CD4-positive, alpha-beta T cell treated with Interleukin-17A for 4 hours (primary cell): ENCODE measurements at places on chromosomes 5 and 9.

DNA sequence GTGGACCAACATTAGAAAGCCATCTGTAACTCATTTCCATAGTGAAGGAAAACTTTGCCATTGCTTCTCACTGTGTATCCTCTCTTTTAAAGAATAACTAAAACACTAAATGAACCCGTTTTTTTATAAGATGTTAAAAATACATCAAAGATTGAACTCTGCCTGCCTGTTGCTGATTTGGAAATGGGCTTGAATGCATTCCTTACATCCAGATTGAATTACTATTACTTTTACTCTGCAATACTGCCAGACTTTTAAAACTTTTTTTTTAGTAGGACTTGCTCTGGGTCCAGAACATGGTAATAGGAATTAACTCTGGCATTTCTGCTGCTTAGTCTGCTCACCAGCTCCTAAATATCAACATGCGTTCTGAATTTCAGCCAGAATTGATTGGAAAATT lies 176.8 kb upstream of the PAPPA start:
- no peak for DNase-seq

DNA sequence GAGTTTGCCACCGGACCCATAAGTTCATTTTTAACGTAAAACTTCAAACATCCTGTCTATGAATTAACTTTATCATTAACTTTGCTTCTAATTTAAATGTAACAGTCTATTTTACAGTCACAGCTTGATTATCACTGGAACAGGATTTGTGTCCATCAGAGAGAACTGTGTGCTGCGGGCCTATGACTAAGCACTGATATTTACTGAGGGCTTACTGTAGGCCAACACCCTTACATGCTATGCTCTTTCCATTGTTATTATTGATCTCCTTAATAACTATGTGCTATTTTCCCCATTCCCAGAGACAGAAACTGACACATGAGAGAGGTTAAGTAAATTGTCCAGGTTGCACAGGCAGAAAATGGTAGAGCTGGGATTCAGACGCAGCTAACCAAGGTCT lies 24.0 kb upstream of the GPR151 start:
- DNase-seq: no peak

GRCh38 chr5:129771058-129771838 lies 23.4 kb downstream of the MINAR2 start:
- peak; percentile 41 for DNase-seq

DNA sequence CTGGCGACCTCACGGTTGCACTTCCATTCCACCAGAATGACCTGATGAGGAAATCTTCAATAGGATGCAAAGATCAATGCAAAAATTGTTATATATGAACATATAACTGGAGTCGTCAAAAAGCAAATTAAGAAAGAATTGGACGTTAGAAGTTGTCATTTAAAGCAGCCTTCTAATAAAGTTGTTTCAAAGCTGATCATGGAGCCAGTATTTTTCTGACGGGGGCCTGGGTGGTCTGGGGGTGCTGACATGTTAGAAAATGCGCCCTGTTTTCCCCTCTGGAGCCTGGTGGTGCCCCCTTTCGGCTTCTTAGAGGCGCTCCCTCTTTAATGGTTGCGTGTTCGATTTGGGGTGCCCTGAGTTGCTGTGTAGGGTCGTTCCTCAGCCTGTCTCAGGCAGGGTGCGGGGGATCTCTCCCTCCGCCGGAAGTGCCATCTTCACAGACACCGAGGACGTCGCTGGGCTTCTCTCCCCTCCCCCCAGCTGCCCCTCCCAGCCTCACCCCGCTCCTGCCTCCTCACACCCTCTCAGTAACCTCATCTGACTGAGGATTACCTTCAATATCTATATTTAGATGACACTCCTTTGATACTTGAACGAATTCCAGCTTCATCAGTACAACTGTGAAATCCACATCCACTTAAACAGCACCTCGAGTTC lies 18.3 kb downstream of the PTGES2 start:
- no peak for DNase-seq

DNA sequence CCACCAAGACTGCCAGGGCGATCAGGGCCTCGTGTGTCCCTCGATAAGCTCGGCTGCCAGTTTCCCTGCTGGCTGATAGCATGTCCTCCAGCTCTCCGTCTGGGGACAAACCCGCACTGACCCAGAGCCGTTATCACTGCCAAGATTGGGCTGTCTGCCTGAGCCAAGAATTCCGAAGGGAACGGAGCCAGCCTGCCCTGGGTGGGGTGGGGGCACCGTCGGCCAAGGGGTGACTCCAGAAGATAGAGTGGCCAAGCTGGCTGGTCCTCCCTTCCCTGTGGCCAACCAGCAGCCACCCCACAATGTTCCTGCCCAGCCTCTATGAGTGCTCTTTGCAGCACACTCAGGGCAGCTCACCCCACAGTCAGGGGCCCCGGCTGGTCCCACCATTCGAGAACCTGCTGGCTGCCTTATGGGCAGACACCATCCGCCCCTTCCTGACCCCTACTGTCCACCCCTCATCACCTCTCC lies 29.4 kb downstream of the HRH2 start:
- DNase-seq: no peak

DNA sequence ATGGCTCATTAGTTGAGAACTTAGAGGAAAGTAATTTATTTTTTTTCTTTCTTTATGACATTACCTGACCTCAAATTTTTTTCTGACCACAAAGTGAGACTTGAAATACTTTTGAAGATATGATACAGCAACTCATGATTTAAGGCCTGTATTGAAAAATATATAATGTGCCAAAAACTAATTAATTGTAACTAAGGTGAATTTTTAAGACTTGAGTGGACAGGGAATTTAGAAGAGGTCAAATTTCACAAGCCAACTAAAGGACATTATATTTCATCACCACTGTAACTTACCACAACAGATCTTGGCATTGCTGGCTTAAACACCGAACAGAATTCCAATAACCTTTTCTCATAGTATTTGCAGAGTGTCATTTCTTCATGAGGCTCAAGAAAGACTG lies 1.8 kb downstream of the CCNH start:
- DNase-seq: no peak

DNA sequence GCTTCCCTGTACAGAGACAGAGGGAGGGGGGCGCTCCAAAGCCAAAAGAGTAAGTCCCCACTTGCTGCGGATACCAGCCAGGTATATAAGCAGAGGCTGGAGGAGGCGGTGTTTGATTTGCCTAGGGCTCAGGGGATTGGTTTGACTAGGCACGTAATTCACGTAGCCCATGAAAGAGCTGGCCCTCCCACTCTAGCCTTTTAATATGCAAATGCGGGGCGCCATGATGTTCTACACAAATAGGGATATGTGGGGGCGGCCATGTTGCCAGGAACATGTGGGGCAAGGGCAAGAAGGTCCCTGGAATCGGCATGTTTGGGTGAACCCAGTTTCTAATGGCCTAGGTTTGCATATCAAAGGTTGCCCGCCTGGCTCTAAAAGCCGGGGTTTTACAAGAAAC lies 3.3 kb upstream of the PRLR start:
- DNase-seq: no peak

DNA sequence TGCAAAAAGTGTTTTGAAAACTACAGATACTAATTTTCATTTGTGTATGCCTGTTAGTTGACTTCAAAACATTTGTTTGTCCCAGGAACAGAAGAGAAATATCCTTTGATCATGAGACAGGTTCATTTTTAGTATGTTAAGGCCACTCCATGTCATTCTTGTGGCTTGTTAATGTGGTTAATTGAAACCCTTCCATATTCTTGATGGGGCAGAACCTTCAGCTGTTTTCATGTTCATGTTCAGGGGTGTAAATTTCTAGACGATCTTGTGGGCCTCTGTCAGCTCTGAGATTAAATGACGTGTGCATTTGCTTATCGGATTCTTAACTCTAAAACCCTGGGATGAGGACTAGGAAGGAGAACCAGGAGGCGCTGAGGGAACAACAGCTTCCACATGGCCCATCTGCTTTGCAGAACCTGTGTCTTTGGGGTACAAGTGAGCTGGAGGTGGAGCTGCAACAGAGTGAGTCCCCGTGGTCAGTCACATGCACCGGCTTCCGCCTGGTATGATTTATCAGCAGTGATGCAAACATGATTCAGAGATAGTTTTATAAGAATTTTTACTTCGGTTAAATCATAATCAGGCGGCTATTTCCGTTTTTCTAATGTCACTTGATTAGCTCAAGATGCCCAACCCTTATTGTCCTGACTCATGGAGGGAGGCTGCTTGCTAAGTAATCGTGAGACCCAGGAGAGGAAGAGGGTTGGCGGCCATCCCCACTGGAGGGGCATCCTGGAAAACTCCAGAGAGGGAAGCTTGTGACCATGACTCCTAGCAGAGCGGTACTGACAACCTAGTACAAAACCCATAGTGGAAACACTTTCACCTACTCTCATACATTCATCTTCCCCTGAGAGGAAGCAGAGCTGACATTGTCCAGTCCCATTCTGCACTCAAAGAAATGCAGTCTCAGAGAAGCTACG lies 138.4 kb downstream of the C9orf152 start:
- DNase-seq: no peak

DNA sequence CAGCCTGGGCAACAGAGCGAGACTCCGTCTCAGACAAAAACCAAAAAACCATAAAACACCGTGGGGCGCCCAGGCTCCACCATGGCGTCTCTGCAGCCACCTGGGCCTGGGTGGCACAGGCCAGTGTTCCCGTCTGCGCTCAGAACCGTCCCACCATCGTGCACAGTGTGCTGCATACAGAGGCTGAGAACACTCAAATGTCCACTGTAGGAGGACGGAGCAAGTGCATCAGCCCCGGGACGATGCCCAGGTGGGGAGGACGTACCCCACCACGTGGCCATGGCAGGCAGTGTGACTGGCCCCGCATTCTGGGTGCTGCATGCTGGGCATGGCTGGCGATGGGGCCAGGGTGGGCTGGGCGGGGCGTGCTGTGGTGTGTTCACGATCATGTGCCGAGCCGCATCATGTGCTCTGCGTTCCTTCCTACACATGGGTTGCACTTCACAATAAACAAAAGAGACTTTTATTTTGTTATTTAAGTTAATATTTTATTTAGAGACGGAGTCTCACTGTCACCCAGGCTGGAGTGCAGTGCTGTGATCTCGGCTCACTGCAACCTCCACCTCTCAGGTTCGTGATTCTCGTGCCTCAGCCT lies 37.8 kb downstream of the EXD3 start:
- DNase-seq: no peak

DNA sequence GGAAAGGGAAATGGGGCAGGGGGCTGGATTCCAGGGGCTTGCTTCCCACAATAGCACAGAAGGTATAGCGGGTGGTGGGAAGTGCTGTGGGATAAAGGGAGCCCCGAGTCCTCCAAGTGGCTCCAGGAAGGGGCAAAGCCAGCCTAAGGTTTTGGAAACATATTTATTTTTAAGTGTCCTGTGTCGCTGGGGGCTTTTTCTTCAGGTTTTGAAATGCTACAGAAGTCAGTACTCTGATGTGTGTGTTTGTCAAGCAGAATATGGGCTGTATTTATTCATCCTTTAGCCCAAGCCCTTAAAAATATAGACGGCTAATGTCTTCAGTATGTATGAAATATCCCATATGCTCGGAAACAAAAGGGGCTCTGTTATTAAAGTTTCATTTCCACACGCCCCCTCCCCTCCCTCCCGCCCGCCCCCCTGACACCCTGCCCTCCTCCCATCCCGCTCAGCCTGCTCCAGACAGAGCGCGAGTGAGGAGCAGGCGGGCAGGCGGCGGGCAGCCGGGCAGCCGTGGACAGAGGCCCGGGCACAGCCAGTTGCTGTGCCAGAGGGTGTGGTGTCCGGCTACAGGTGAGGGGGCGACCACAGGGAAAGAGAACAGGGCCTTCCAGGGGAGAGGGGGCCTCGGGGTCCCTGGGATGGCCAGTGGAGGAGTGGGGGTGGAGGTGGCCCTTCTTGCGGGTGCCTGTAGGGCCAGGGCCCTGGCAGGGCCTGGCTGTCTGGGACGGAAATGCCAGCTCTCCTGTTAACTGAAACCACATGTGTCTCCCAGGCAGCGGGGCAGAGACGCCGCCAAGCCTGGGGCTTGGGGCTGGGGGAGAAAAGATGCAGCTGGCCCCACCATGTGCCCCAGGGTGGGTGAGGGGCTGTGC lies 39.6 kb upstream of the SYNPO start:
- DNase-seq: no peak

DNA sequence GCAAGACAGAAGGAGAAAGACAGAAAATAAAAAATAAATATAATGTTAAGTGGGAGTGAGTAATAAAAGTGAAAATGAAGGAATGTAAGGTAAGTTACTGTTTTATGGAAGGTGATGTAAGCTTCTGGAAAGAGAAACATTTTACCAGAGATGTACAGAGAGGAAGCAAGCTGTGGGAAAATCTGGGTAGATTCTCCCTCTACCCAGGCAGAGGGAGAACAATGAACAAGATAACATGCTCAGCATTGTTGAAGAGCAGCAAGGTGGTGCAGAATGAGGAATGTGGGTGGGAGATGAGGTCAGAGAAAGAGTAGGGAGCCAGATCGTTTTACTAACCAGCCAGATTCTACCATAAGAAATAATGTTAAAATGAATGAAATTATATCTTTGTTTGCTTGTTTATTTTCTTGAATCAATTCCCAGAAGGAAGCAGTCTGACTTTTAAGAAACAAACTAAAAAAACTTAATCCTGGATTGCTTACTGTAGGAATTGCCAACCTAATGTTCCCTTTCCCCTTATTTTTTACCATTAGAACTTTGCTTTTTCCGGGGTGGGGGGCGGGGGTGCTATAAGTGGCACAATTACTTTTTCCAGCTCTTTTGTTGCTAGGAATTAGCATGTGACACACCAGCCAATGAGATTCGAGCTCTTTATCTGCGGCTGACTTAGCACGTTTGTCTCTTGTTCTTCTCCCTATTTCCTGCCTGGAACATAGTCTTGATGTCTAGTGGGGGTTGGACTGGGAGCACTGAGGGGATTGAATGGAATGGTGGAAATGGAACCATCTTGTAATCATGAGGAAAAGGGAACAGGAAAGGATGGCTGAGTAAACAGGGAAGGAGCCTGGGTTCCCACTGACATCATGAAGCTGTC lies 356.7 kb downstream of the TMEM167A start:
- DNase-seq: no peak

GRCh38 chr9:126119731-126120130 lies 206.9 kb upstream of the MVB12B start:
- no peak for DNase-seq

GRCh38 chr5:56566374-56567249 lies 248.7 kb upstream of the MAP3K1 start:
- no peak for DNase-seq

DNA sequence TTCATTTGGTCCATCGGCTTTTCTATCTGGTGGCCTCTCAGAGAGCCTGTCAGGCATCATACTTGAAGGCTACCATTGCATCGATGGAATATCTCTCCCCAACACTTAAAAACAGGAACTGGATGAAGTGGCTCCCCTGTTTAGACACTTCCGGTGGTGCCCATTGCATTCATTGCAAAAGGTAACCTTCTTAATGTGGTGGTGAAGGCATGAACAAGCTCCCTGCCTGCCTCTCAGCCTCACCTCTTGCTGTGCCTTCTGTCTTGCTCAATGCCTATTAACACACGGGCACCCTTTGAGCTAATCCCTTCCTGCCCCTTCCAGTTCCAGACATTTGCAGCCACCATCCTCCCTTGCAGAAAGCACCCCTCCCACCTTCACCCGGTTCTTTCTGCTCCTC lies 233.1 kb upstream of the MSX2 start:
- DNase-seq: no peak

DNA sequence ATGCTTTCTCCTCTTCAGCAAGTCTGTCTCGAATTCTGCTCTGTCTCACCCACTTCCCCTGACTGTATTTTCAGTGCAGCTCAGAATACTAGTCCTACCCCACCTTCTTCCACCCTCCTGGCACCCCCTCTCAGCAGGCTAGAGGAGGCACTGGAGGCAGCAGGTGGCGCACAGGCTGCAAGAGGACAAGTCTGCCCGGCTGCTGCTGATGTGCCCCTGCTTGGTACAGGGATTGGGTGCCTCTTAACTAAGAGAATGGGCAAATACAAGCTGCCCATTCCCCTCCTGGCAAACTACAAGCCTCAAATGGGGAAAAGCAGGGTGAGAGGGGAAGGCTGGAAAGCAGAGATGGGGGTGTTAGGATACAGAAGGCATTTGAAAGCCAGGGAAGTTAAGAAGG lies 5.1 kb downstream of the TLN1 start:
- DNase-seq: peak; percentile 61
